Activated CD4-positive, CD25-positive, alpha-beta regulatory T cell treated with anti-CD3 and anti-CD28 coated beads, Interleukin-2, amount 50 U/mL, for 16 hours (primary cell): ENCODE measurements at places on chromosomes 5 and 9.

GRCh38 chr9:93061791-93062763 lies 3.6 kb downstream of the SUSD3 start:
- DNase-seq = no peak

GRCh38 chr9:137974746-137975526 lies 97.4 kb downstream of the CACNA1B start:
- DNase-seq = no peak

- DNase-seq = no peak
These were observed 71.2 kb downstream of the SYK start for GRCh38 chr9:90872835-90873294.

DNA sequence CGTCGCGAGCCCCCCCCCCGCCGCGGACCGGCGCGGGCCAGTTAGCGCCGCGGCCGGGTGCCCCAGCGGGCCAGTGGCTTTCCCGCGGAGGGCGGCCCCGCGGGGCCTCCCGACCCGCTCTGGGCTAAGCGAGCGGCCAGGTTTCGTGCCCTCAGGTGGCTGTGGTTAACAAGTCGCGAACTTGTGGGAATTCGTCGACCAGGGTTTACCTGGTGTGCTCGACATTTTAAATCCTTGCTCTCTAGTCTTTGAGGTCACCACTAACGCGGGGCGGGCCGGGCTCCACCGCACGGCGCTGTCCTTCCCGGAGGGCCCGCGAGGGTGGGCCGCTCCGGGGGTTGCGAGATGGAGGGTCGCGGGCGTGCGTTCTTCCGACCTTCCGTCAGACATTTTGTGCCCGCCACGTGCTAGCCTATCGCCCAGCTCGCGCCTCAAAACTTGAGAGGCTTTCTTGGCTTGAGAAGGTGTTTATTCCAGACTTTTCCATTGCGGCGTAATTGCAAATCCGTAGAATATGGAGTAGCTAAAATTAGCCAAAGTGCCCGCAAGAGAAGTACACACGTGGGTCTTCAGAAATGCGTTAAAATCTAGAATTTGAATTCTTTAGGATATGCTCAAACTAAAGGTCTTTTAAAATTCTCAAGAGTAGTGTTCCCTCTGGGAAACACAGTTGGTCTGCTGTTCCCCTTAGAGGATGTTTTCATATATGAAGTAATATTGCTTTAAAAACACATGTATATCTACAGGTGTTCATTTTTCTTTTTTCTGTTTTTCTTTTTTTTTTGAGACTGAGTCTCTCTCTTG lies 2.1 kb downstream of the ANP32B start:
- peak; percentile 9 for DNase-seq

- DNase-seq = no peak
These were observed at the start of gene NEURL1B for GRCh38 chr5:172640822-172641358. TSS of gene NEURL1B (plus strand) at chr5:172641263. CDS start at chr5:172641407, 144 bp downstream.

GRCh38 chr9:127612939-127613582 lies 984 bp downstream of the STXBP1 start:
- DNase-seq = no peak

GRCh38 chr5:14488709-14489108 lies 92.9 kb upstream of the OTULINL start:
- DNase-seq = no peak

DNA sequence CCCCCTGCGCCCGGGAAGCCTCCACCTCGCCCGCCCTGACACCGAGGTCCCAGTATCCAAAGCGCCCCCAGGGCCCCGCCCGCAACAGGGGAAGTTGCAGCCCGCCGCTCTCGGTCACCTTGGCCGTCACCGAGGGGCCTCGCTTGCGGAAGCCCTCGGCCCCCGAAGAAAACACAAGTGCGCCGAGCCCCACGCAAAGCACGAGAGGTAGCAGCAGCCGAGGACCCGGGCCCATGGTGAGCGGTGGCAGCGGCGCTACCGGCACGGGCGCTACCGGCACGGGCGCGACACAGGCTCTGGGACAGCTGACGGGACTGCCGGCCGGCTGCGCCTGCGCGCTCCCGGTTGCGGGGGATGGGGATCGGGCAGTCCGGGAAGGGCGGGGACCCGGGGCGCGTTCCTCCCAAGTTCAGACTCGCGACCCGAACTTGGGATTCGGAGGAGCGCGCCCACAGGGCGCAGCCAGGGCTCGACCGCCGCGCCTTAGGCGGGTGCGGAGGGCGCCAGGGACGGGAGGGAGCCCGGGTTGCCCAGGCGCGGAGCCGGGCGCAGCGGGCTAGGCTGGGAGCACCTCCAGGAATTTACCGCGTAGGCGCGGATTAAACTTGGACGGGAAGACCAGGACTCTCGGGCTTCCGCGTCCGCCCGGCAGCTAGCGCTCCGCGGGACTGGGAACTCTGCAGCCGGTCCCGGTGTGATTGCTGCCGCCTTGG lies at the start of gene PPIC:
TSS of gene PPIC (minus strand) at position 335 of the 713 bp plus-strand sequence. CDS start at position 235, 100 bp downstream.
- DNase-seq = no peak

DNA sequence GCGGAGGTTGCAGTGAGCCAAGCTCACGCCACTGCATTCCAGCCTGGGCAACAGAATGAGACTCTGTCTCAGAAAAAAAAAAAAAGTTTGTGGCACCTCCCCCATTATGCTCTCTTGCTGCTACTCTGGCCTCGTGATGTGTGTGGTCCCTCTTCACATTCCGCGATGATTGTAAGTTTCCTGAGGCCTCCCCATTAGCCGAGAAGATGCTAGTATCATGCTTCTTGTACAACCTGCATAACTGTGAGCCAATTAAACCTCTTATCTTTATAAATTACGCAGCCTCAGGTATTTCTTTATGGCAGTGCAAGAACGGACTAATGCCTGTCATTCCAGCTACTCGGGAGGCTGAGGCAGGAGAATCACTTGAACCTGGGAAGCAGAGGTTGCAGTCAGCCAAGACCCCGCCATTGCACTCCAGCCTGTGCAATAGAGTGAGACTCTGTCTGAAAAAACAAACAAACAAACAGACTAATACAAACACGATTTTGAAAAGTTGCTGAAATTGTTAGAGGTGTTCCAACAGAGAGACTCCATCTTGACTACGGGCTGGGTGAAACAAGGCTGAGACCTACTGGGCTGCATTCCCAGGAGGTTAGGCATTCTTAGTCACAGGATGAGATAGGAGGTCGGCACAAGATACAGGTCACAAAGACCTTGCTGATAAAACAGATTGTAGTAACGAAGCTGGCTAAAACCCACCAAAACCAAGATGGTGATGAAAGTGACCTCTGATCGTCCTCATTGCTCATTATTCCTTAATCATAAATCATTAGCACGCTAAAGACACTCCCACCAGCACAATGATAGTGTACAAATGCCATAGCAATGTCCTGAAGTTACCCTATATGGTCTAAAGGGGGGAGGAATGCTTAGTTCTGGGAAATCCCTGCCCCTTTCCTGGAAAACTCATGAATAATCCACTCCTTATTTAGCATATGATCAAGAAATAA lies 8.3 kb upstream of the AFF4 start:
- DNase-seq = no peak

DNA sequence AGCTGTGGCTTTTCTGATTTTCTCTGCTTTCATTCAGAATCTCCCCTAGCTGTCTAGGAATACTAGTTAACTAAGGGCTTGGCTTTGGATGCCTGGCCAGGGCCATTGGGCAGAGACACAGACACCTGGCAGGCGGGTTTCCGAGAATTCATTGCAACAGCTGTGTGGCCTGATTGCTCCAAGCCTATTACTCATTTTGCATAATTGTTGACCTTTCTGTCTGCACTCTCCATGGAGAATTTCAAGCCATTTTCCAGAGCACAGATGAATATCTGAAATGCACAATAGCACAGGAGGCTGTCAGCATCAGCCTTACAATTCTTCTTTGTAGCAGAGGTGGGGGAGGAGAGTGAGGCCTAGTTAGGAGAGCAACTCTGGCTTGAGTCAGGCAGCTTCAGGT lies 310.5 kb downstream of the DMAC1 start:
- no peak for DNase-seq

- no peak for DNase-seq
These were observed 480.3 kb upstream of the TYRP1 start for GRCh38 chr9:12212860-12213259.

GRCh38 chr9:114757984-114758383 lies 47.9 kb downstream of the TNFSF15 start:
- no peak for DNase-seq

DNA sequence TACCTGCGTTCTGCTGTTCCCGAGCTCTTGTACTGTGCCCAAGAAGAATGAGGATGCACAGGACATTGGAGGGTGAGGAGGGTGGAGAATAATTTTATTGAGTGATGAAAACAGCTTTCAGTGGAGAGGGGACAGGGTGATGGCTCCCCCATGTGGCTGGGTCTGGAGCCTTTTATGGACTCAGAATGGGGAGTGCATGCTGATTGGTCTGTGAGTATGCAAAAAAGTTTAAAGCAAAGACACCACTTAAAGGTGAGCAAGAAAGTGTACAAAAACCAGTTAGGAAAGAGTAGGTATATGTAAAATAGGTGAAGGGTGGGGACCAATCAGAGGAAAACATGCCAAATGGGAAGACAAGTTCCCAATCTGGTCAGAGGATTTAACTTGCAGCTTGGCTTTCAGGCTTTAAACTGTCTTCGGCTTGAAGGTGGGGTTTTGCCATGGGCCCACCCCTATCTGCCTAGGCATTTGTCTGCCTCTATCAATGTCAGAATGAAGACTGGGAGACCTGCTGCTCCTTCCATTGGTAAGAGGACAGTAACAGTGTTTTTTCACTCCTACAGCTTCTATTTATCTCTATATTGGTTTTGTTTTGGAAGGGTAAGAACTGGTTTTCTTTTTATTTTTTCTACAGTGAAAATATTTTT lies 118.0 kb upstream of the RAI14 start:
- DNase-seq = no peak

- no peak for DNase-seq
These were observed 10.6 kb upstream of the EXOC3 start for GRCh38 chr5:432201-432927.

DNA sequence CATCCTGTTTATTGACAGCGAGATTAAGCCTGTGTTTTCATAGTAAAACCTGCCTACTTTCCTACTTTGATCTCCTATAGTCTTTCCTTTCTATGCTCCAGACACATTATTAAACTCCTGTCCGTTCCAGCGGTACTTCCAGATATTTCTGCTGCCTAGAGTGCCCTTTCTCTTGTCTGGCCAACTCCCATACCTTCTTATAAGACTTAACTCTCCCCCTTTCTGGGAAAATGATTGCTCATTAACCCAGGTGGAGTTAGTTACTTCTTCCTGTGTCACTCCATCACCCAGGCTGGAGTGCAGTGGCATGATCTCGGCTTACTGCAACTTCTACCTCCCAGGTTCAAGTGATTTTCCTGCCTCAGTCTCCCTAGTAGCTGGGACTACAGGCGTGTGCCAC lies 33.1 kb downstream of the KDM4C start:
- no peak for DNase-seq

GRCh38 chr5:54146916-54147315 lies 163.5 kb downstream of the ARL15 start:
- DNase-seq = no peak

- DNase-seq = no peak
These were observed at the start of gene CARTPT for GRCh38 chr5:71719063-71719964. TSS of gene CARTPT (plus strand) at chr5:71719275. CDS start at chr5:71719294, 19 bp downstream.

GRCh38 chr5:6401410-6401809 lies 23.1 kb upstream of the MED10 start:
- no peak for DNase-seq

- peak; percentile 47 for DNase-seq
These were observed 76.8 kb downstream of the STK10 start for GRCh38 chr5:172110921-172111851.

- no peak for DNase-seq
These were observed 63.8 kb downstream of the SMIM15 start for GRCh38 chr5:61098251-61098995.

DNA sequence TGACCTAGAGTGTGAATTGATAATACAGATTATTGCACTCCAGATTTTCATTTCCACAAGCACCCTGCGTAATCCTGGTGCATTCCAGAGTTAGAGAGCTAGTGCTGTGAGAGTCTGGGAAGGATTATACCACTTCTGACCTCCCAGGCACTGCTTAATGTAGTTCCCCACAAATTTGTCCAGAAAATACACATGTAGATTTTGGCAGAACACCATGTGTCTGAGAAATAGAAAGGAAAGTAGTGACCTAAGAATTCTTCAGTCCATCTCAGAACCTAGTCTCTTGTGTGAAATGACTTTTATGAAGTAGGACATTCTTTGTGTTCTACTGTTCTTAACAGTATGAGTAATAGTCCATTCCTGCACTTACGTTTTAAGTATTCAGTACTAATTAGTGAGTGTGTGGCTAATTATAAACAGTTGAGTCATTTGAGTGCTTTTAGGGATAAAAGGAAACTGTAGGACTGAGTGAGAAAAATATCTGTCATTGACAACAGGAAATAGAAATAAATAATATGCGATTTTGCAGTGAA lies 27.8 kb upstream of the PTPDC1 start:
- no peak for DNase-seq

DNA sequence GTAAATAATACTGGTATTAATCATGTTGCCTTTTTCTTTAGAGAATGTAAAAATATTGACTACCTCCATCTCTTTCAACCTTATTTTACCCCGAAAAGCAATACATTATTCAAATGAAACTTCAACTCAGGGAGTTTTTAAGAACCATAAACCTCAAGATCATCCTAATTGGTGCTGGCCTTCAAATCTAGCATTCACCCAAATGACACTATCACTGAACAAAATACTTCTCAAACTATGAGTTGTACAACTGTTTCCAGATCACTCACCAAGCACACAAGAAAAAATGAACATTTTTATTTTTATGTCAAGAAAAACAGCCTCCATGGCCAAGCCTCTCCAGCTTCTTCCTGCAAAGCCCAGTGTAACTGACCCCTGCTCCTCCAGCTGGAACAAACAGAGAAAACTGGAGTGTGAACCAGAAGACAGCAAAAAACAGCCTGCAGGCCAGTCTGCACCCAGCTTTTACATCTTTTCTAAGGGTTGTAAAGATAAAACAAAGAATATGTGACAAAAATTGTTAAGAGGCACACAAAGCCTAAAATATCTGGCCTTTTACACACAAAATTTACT lies 21.2 kb downstream of the AUH start:
- no peak for DNase-seq

DNA sequence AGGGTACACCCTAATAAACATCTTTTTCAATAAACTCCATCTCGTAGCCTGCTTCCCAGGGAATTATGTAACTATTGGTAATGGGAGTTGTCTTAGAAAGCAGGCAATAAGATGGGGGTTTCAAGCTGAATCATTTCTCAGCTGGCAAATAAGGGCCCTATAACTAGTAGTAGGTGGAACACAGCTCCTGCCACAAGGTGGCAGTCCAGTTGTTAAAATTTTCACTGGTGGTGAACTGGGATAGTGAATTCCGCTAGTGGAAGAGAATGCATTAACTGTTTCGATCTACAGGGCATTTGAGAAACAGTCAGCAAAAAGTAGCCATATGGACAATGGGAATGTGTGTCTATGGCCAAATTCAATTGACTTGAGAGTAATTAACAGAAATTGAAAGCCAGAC lies 27.7 kb downstream of the PCDHB15 start:
- DNase-seq = no peak

- no peak for DNase-seq
These were observed 222.2 kb upstream of the IRX1 start for GRCh38 chr5:3373391-3373790.

- no peak for DNase-seq
These were observed 18.0 kb downstream of the PRKAA1 start for GRCh38 chr5:40780199-40780598.

DNA sequence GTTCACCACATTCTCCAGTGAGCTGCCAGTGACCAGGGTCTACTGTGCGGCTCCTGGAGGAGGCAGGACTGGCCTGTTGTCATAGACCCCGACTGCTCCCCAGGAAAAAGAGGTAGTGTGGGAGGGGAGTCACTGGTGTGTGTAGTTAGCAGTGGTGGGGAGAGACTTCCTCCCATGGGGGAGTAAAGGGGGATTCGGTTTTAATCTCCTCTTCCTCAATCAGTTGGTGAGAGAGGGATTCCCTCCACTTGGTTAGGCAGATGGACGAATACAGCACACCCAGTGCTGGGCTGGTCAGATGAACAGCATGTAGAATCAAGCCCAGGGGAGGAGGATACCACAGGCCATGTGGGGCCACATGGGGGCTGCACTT lies 207.6 kb upstream of the S1PR3 start:
- no peak for DNase-seq
